ENCODE measurements at places on chromosomes 13 and 19.

GRCh38 chr13:106440866-106441265 lies 94.6 kb downstream of the EFNB2 start:
- DNase-seq, result no peak

DNA sequence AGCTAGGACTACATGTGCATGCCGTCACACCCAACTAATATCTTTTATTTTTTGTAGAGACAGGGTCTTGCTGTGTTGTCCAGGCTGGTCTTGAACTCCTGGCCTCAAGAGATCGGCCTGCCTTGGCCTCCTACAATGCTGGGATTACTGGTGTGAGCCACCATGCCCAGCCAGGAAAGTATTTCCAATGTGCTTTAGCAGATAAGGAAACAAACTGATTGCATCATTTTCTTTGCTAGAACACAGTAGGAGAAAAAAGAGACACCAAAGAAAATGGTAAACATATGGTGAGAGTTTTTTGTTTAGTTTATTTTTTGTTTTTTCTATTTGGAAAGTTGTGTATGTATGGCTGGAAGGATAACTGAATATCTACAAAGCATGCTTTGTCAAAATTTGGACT lies 46.9 kb upstream of the AKAP11 start:
- no peak for DNase-seq

DNA sequence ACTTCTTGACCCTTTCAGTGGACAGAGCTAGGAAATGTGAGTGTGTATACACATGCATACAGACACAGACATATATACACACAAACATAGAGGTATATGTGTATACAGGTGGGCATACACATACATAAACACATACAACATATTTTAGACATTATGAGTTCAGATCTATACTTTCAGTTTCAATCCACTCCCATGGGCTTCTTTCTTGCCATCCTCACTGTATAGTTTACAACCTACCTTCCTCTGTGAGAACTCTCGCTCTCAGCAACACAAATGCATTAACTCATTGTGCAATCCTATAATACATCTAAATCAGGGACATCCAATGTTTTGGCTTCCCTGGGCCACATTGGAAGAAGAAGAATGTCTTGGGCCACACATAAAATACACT lies 21.2 kb upstream of the SCEL start:
- DNase-seq, result no peak

DNA sequence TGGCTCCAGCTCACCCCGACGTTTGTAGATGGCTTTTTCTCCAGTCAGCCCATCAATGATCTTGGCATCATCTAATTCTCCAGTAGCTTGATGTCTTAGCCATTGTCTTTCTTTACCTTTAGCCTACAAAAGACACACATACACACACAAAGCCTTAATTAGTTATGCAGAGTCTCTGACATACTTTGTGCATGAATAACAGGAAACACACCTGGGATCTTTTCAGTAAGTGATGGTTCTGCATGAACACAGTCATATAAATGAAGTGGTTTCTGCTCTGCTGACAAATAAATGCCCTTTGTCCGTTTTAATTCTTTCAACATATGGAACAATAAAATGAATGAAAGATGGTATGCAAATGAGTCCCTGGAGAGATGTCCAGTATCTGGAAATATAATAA lies 133.3 kb downstream of the RGCC start:
- no peak for DNase-seq

DNA sequence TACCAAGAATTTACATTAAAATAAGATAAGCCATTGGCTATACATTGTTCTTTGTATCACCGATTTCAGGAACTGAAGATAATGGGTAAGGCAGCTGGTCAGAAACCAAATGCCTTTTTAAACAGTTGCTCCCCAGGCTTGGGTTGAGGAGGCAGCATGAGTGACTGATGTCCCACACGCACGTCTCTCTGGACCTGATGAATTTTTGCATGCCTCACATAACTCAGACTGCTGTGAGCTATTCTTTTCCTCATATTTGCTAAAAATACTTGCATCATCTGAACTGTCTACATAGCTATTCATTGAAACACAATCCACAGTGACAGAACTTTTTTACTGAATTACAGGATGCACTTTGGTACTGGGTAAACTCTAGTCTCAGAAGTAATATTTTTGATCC lies 123.6 kb upstream of the MAB21L1 start:
- no peak for DNase-seq

DNA sequence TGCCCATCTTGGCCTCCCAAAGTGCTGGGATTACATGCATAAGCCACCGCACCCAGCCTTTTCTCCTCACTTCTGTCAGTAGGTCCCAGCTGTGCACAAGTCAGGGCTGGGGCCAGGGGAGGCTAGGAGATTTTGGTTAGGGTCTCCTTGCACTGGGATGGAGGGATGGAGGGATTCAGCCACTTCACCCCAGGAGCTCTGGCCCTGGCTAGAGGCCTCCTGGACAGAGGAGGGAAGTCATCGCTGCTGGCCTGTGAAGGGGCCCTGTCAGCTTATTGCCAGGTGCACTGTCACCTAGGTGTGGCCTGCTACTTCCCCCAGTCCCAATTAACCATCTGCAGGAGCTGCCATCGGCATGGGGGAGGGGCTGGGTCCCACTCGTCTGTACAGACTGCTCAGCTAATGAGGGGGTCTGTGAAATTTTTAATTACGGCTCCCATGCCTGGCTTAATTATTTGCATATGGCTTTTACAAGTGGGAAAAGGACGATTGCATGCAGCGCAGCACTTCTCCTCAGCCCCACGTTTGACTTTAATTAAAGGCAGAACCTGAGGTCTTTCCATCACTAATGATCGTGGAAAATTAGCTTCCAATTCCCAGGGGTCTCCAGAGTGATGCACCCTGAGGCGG lies 52.4 kb downstream of the CHST8 start:
- DNase-seq, result no peak

GRCh38 chr19:13037161-13037560 lies 41.9 kb downstream of the NFIX start:
- no peak for DNase-seq

DNA sequence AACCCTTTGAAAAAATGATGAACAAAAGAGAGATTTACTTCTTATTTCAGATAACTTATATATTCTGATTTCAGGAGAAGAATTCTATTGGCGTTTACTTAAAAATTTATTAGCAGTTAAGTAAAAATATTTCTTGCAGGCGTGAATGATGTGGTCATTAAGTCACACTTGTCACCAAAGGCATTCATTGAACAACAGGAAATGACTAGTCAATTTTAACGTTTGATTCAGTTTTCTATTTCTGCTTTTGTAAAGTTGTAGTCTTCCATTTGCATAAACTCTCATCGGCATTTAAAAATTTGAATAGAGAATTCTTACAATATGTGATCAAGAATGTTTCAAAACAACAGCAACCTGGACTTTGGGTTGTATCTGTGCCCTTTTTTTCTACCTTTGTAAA lies 83.4 kb downstream of the GPR12 start:
- no peak for DNase-seq

GRCh38 chr19:44848036-44848811 lies 2.1 kb downstream of the NECTIN2 start:
- DNase-seq, result no peak

- no peak for DNase-seq
Observed at GRCh38 chr13:27257648-27258253, 6.4 kb downstream of the RPL21 start.

DNA sequence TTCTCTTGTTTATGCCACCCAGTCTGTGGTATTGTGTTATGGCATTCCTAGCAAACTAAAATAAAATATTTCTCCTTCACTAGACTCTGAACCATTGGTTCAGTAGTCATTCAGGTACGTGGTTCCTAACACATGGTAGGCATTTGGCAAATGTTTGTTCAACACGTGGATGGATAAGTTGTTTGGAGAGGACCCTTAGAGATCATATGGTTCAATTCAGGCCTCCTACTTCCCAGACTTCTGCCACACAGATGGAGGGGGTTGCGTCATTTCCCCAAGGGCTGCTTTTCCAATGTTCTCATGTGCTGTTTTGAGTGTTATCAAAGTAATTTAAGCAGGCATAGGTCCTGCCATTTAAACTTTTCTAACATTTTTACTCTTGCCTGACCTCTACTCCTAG lies 6.7 kb downstream of the CXCL17 start:
- DNase-seq, result no peak

DNA sequence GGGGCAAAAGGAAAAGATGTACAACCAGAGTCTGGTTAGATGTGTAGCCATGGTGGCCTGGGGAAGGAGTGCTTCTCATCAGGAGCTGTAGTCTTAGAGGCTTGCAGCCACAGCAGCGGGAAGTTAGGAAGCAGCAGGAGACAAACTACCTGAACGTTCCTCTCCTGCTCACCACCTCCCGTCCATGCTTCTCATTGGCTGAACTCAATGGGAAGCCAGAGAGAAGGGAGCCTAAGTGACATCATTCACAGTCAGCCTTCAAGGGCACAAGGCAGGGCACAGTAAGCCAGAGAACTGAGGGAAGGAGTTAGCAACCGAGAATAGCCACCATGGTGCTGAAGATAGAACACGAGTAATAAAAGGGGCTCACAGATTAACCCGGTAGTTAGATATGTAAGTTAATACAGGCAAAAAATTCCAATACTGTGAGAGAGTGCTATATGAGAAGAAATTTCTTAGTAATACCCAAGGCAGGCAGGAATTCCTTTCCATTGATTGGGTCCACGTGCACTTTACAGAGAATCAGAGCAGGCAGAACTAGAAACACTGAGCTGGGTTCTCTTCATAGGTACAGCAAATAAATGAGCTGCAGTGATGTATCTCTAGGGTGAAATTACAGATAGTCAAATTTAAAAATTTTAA lies 391.5 kb upstream of the DACH1 start:
- DNase-seq, result no peak

- DNase-seq, result no peak
Observed at GRCh38 chr13:79519255-79519654, 38.3 kb downstream of the NDFIP2 start.
